ENCODE measurements at places on chromosomes 2 and 18.

DNA sequence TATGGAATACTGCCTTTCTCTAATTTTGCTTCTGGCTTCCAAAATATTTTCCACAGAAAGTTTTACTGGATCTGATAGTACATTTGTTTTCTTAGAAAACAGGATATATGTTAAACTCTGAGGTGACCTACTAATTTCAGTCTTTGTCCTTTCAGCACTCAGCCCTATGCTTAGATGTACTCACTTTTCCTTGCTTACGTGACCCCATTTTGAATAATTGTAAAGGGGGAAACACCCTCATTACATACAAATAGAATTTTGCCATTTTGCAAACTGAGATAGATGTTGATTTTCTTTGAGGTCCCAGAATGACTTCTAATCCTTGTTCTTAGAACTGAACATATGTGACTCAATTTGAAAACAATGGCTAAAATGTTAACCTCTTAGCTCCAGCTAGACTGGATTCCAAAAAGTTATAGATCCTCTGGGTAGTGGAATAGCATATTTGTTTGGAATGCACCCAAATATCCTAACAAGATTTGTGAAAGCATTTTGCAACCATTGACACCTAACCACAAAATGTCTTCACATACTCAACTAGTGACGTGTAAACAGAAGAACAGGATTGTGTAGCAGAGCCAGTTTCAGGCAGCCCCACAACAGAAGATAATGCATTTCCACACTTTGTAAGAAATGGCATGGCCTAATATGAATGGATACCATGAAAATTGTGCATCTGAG lies 44.8 kb upstream of the EHBP1 start:
- peak; percentile 70 for DNase-seq

GRCh38 chr18:35051641-35052377 lies 10.6 kb downstream of the MAPRE2 start:
- DNase-seq, result no peak

- no peak for DNase-seq
Measured at GRCh38 chr2:22991844-22992243, 393.1 kb upstream of the KLHL29 start.

GRCh38 chr2:660029-660428 lies 17.2 kb downstream of the TMEM18 start:
- no peak for DNase-seq

DNA sequence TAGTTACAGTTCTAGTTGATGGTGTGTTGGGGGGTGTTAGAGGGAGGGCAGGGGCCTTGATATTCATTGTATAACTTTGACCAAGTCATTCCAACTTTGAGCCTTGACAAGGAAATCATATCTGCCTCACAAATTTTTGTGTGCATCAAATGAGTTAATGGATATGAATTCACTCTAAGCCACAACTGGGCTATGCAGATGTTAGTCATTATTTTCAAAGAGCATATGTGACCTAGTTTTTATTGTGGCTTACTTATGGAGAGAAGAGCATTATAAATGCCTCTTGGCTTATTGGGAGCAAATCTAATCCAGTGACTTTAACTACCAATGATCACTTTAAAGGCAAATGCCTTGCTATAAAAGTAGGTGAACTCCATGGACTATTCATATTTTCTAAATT lies 250.2 kb downstream of the LPIN1 start:
- peak; percentile 51 for DNase-seq

DNA sequence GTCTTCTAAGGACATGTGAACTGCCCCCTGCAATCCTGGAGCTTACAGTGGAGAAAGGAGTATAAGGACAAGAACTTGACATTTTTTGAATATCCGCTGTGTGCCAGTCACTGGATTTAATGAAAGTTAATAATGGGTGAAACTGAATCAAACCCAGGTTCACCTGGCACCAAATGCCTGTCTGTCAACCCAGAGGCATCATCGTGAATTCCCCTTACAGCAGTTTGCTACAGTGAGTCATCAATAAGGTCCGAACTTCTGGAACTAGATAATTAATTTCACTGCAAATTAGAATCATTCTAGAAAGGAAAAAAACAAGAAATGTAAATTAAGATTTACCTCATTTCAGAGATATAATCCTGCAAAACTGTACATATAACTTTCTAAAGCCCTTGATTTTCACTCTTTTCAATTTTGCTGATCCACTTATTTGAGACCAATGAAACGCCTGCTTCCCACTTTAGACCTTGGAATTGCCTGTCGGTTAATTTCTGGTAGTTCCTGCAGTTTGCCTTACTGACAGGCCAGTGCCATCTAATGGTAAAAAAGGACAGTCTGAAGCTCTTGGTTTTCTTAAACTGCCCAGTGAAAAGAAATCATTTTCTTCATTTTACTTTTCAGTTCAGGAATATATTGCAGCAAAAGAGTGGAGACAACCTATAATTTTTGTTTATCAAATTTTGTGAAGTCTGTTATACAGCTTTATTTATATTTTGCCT lies 8.2 kb downstream of the DSG2 start:
- DNase-seq, result peak; percentile 32

Measured in GM03348 (cell line).